ENCODE measurements at places on chromosomes 16 and 17.

GRCh38 chr17:8680466-8681169, 50.1 kb upstream of the MYH10 start:
- DNase-seq: no peak

- no peak for DNase-seq
These were observed 19.2 kb downstream of the EFTUD2 start for GRCh38 chr17:44880062-44880461.

DNA sequence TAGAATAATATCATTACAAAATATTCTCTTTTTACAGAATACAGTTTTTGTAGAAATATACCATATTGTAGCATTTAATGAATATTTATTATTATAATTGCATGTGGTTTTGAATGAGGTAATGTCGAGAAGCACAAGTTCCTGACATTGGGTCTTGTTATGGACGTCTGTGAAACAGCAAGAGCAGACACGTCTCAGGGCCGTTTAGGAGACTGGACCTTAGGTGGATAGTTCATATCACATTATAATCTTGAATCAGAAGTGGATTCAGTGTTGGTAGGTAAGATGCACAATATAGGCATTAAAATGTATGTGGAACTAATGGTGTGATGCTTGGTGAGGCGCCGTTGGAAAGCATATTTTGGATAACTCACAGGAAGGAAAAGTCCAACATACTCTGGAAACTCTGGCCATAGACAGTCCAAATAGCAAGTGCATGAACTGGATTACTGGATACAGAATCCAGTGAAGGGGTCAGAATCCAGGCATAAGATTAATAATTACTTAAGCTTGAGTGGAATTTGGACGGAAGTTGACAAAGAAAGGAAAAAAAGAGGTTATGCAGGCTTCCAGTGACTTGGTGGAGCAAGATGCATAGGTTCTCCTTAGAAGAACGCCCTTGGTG, 17.2 kb downstream of the ABCA8 start:
- no peak for DNase-seq

DNA sequence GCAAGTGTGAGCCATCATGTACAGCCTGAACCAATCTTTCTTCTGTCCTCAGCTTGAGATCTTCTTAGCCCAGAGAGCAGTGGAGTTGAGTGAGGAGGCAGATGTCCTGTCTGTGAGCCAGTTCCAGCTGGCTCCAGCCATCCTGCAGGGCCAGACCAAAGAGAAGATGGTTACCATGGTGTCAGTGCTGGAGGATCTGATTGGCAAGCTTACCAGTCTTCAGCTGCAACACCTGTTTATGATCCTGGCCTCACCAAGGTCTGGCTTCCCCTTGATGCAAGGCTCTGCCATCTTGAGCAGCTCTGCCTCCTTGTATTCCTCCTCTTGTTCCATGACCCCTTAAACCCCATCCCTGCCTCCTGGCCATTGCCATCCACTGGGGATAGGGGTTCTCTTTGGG, 9.6 kb downstream of the CDK5RAP3 start:
- no peak for DNase-seq

DNA sequence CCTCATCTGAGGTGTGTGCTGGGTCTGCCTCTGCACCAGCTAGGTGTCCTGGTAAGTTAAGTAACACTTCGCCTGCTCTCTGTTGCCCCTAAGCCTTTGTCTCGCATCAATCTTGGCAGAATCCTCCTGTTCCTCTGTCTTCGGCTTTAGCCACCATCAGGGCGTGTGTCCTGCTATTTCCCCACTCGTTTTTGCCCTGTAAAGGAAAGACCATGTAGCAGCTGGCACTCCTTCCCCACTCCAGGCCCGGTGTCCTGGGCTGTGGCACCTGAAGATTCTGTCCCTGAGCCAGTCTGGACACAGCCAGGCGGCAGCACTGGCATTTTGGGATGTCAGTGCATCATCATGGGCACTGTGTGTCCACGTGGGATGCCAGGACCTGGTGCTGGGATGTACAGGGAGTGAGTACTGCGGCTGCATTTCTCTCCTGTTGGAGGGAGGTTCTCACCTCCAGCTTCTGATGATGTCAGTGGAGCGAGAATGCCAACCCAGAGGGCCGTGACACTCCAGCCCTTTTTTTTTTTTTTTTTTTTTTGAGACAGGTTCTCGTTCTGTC, 26.2 kb upstream of the FOXK2 start:
- no peak for DNase-seq

GRCh38 chr16:66706506-66706880, 9.9 kb upstream of the CMTM4 start:
- DNase-seq: no peak

GRCh38 chr17:77565166-77565565, 393.3 kb upstream of the TNRC6C start:
- DNase-seq: no peak

DNA sequence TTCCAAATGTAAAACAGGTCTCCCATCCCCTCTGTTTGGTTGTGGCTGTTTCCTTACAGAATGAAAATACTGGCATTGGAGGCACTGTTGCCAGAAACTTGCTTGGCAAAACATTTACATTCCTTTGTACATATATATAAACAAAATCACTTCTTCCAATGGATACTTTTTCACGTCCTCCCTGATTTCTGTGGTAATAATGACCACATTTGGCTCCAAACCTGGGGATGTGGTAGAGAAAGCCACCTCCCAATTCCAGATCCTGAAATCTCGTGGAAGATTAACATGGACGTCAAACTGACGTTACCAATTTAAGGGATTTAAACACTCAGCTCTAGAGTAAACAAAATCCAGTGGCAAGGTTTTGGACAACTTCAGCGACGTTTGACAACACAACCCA, 370.8 kb upstream of the ZFHX3 start:
- DNase-seq: no peak

GRCh38 chr17:59219992-59220327, 351 bp upstream of the GDPD1 start:
- DNase-seq: no peak

DNA sequence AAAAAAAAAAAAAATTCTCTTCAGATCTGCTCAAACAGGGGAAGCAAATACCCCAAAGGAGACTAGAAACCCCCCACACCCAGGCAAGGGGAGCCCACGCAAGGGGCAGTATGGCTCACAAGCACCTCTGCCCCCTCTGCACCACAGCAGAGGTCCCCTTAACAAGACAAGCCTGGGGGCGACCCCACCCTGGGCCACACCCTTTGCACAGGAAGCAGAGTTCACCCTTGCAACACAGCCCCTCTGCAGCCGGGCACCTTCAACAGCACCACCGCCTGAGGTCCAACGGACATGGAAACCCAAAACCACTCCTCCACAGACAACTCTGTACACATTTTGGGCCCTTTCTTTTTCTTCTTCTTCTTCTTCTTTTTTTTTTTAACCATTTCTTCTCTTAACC, 12.8 kb downstream of the AXIN1 start:
- no peak for DNase-seq

DNA sequence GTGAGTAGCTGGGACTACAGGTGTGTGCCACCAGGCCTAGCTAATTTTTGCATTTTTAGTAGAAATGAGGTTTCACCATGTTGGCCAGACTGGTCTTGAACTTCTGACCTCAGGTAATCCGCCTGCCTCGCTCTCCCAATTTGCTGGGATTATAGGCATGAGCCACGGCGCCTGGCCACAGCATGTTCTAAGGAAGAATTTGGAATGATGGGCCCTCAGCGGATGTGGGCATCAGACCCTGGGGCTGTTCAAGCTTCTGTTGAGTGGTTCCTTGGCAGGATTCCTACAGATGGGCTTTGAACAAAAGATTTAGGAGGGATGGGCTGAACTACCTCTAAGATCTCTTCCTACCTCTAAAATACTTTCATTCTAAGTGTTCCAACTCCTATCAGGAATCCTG, 4.1 kb downstream of the PRPSAP2 start:
- no peak for DNase-seq

- DNase-seq: peak; percentile 57
These were observed 4.9 kb downstream of the ZNF19 start for GRCh38 chr16:71484006-71484893.

- DNase-seq: no peak
These were observed 21.9 kb upstream of the LRRC75A start for GRCh38 chr17:16513873-16514272.

- DNase-seq: no peak
These were observed 15.8 kb downstream of the TMEM98 start for GRCh38 chr17:32943647-32944191.

DNA sequence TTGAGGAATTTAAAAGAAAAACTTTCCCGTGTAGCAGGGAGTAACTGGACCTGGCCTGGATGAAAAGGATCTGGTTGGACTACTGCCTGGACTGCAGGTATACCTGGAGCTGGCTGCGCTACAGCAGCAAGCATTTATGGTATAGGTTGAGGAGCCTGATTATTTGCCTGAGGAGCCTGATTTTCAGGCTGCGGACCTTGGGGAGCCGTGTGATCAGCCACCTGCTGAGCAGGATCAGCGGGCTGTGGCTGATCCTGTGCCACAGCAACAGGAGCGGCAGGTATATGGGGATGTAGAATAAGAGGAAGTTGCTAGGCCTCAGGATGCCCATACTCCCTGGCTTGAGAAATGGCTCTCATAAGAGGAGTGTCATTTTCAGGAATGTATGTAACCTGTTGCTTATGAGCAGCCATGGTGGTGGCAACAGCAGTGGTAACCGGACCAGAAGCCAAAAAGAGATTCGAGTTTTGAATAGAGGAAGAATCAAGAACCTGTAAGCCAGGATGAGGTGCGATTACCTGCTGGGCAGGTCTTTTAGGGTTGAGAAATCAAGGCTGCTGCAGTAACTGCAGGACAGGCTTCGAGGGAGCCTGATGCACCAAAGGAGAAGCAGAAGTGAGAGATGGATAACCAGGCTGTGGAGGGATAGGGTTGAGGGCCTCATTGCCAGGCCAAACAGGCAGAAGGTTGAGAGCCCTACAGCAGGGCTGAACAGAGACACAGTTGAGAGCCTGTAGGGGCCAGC, 60.9 kb upstream of the ARL4D start:
- DNase-seq: no peak

DNA sequence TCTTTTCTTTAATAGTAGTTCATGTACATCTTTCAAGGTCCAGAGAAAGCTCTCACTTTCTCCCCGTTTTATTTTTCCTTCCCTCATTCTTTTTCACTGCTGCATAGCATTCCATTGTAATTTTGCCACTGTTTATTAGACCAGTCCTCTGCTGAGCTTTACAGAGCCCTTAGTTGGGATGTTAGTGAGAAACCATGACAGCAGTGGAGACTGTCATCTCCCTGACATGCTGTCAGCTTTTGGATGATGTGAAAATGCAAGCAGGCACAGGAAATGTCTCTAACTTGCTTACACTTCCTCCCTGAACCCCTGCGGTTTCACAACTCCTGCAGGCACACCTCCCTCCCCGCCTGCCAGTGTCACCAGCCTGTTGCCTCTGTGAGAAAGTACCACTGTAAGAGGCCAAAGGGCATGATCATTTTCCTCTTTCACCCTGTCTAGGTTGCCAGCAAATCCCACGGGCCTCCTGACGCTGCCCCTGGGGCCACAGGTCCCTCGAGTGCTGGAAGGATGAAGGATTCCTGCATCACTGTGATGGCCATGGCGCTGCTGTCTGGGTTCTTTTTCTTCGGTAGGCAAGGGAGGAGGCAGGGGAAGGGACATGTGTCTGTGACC, at the start of gene ITGAL:
TSS of gene ITGAL (plus strand) at position 415 of the 615 bp plus-strand sequence. CDS start at position 511, 96 bp downstream.
- peak; percentile 66 for DNase-seq

GRCh38 chr16:80347900-80348299, 192.9 kb upstream of the DYNLRB2 start:
- no peak for DNase-seq

- no peak for DNase-seq
These were observed 13.4 kb downstream of the ADGRG5 start for GRCh38 chr16:57555831-57556230.

GRCh38 chr16:67963662-67964321, 4.6 kb downstream of the SLC12A4 start:
- no peak for DNase-seq

DNA sequence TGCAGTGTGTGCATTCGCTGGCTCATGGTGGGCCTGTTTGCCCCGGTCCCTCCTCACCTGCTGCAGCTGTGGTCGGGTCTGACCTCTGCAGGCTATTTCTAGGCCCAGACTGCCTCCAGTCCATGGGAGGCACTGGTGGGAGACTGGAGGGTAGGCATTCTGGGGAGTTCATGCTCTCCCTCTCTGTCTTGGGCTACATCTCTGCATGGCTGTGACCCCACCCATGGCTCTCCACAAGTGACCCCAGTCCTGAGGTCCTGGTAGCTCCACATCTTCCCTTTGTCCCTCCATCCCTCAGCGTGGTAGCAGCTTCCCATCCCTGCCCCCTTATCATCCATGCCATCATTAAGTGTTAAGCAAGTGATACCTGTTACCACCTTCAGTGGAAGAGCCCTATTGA, 107.8 kb upstream of the SEC14L1 start:
- no peak for DNase-seq

DNA sequence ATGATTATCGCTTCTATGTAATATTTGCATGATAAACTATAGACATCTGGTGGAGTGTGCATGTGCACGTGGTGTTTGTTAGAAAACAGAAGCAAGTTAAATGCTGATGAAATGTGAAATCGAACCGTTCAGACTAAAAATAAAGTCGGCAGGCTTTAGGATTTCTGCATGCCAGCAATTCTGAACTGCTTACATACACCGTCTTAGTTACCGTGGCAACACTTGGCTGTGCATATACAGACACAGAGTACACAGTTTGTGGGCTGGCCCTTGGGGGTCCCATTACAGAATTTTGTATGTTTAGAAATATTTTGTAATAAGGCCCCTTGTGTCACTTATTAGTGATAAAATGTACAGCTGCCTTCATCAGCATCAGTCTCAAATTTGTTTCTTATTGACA, 605.5 kb downstream of the RBFOX1 start:
- DNase-seq: no peak

- DNase-seq: no peak
These were observed 80.7 kb downstream of the TTC19 start for GRCh38 chr17:16080366-16080765.

- no peak for DNase-seq
These were observed 652 bp downstream of the RPS15A start for GRCh38 chr16:18789515-18789849.

DNA sequence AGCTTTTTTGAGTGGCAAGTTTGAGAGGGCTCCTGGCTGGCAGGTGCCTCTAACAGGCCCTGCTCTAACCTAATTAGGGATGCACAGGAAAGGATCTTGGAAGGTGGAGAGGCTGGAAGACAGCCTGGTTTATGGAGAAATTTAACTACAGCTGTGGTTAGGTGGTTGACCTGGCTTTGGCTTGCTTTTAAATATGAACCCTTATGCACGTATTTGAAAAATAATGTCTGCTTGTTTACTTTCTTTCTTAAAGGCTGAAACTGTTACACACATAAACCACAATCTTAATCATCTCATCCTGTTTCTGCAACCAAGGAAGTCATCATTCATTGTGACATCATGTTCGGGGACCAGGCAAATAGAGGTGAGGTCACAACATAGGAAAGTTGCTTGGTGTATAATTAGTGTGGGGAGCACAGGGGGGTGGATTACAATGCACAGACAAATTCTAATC, 23.1 kb upstream of the DHRS13 start:
- no peak for DNase-seq

- DNase-seq: no peak
These were observed 439.0 kb upstream of the ASIC2 start for GRCh38 chr17:33732116-33732515.

GRCh38 chr16:22321340-22322001, 24.3 kb downstream of the POLR3E start:
- peak; percentile 61 for DNase-seq

GRCh38 chr17:70808596-70808995, 639.3 kb downstream of the KCNJ2 start:
- DNase-seq: no peak

- DNase-seq: no peak
These were observed 161.1 kb upstream of the TBX2 start for GRCh38 chr17:61238455-61238933.

- DNase-seq: no peak
These were observed 13.4 kb downstream of the FBF1 start for GRCh38 chr17:75927286-75927922.

Data from activated CD4-positive, CD25-positive, alpha-beta regulatory T cell (primary cell).